ENCODE measurements at places on chromosomes 12 and 14.

DNA sequence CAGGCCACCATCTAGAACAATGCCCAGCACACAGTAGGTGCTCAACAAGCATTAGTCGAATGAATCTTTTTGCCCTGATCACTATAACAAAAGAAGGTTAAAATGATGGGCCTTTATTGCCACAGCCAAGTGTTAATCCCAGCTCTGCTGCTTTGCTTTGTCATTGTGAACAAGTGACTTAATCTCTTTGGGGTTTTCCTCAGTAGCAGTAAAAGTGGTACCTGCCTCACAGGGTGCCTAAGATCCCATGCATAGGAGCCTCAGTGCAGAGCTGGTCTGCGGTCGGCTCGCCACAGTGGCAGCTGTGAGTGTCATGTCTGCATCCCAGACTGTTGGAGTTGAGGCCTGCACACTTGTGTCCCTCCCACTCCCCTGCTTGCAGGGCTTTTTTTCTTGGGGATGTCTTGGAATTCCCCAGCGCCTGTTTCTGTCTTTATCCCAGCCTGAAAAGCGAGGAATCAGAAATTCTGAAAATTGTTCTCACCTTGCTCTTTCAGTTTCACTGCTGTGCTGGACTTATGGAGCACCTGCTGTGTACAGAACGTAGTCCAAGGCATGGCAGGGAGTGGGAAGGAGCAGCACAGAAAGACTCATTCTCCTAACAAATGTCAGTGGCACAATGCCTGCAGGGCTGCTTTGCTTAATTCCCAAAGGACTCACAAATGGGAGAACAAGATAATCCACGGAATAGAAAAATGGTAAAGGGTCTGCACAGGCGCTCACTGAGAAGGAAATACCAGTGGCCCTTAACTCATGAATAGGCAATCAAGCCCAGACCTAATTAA, 90.8 kb downstream of the EML1 start:
- DNase-seq: no peak

DNA sequence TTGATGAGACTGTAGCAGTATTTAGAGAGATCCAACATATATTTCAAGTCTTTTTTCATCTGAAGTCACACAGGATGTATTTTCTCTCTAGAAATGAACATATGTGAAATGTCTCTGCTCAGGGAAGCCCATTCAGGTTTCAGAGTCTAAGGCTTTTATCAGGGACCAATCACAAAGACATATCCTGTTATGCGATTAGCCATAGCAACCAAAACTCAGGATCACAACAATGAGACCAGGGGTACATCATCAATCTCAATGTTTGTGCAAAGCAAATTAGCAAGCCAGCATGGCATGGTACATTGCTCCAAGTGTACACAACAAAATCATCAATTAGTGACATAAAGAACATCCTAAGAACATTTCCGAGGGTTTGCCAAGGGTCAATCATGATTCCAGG, 99.2 kb upstream of the AMN1 start:
- no peak for DNase-seq

GRCh38 chr12:62738616-62739015, 196.3 kb downstream of the PPM1H start:
- DNase-seq: no peak

GRCh38 chr12:42741771-42742510, 152.4 kb upstream of the PRICKLE1 start:
- DNase-seq: no peak

- no peak for DNase-seq
These were observed 76.3 kb upstream of the NOS1 start for GRCh38 chr12:117437516-117438255.

DNA sequence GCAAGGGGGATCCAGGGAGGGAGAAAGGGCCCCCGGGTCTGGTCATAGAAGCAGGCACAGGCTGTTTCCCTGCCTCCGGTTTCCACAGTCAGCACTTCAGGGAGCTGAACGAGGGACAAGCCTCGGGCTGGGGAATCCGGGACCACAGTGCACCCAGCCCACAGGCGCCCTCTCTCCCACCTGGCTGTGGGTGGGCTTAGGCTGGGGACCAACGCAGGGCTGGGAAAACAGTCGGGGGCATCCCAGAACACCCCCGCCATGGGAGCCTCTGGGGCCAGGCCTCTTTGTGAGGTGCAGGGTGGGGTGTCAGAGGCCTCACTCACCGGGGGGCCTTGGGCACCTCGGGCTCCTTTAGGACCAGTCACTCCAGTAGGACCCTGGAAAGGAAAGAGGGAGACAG, 16.3 kb downstream of the TMEM106C start:
- DNase-seq: no peak

DNA sequence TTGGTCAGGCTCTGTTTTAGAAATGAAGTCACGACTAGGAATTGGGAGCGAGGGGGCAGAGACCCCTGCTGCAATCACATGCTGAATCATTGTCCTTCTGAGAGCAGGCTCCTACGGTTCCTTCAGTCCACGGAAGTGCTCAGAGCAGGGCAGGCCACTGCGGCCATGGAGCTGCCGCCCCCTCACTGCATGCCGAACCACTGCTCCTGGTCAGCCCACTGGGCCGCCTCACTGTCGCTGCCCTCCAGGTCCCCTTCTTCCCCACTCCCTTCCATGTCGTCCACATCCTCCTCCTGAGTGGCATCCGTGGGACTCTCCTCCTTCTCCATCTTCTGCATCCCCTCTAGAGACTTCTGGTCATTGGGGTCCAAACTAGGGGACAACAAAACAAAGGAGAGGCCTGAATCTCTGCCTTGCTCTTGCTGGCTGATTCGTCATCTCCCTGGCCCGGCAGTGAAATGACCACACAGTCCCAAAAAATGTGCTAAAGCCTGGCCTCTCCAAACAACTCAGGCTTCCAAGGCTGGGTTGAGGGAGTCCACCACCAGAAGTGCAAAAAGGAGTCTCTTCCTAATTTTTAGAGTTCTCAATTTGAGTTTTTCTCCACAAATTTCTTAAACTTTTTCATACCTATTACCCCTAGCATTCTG, 29.4 kb downstream of the ANAPC7 start:
- DNase-seq: no peak

DNA sequence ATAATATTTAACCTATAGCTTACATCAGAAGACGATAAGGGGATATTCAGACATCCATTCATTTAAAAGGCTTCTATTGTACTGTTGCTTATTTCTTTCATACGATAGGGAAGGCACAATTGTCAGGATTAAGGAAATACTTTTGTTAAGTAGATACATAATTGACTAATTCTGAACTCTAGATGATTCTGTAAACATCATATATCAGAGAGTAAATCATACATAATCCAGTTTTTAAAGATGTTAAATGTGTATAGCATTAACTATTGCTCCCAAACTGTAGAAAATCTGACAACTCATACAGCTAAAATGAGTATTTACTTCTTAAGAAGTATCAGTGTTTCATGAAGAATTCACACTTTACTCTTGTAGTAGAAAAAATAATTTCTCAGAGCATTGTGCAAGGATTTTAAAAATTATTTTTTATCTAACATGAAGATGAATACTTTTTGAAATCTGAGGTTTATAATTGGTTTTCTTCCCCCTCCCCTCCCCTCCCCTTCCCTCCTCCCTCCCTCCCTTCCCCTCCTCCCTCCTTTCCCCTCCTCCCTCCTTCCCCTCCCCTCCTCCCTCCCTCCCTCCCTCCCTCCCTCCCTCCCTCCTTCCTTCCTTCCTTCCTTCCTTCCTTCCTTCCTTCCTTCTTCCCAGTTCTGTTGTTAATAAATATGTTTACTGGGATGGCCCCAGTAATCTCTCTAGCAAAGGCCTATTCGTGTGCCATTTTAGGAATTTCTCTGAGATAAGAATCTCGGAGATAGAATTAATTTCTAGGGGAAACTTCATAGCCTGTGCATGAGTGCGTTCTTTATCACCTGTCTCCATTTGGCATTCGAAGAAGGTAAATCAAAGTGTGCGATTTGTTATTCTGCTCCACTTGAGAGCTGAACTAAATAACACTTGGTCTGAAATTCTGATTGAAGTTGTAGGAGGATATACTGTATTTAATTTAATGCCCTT, 2.3 kb downstream of the NPAS3 start:
- DNase-seq: no peak

DNA sequence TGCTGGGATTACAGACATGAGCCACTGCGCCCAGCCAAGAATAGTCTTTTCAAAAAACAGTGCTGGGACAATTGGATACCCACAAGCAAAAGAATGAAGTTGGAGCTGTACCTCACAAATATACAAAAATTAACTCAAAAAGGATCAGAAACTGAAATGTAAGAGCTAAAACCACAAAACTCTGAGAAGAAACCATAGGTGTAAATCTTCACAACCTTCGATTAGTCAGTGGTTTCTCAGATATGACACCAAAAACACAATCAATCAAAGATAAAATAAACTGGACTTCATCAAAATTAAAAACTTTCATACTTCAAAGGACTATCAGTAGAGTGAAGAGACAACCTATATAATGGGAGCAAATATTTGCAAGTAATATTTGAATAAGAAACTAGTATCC, 35.3 kb downstream of the SLC25A47 start:
- DNase-seq: no peak

GRCh38 chr12:88334271-88334670, 192.2 kb downstream of the TMTC3 start:
- DNase-seq: no peak

DNA sequence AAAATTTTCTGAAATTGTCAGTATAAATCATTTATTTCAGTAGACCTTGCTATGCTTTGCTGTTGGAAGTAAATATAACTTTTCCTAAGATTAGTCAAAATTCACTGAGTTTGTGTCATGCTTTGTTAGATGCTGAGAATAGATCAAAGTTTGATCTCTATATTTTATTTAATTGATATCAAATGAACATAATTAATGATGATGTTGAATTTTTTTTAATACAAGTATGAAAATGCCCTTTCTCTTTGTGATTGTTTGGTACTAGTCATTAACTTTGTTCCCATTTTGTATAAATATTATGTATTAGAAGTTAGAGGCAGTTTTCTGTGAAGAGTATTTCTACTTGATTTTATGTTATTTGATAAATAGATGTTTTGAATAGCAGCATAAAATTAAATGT, 45.7 kb downstream of the CCDC91 start:
- no peak for DNase-seq

DNA sequence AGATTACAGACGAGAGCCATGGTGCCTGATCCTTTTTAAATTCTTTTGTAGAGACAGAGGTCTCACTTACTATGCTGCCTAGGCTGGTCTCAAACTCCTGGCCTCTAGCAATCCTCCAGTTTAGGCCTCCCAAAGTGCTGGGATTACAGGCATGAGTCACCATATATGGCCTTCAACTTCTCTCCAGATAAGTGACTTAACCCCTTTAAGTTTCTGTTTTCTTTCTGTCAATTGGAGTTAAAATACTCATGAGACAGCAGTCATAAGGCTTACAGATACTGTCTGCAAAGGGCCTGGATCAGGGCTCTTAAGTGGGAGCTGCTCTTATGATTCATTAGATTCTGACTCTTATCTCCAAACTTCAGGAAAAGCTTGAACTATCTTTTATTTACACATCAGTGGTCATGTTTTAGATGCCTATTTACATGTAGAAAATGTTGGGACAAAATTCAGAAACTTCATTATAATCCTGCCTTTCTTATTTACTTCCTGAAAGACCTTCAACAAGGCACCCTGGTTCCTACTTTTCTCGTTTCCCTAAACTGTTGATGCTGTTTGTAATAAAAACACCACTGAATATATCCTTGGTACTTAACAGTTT, 271.5 kb upstream of the TBX3 start:
- DNase-seq: no peak

- no peak for DNase-seq
These were observed 39.8 kb downstream of the CPSF2 start for GRCh38 chr14:92161521-92161920.

DNA sequence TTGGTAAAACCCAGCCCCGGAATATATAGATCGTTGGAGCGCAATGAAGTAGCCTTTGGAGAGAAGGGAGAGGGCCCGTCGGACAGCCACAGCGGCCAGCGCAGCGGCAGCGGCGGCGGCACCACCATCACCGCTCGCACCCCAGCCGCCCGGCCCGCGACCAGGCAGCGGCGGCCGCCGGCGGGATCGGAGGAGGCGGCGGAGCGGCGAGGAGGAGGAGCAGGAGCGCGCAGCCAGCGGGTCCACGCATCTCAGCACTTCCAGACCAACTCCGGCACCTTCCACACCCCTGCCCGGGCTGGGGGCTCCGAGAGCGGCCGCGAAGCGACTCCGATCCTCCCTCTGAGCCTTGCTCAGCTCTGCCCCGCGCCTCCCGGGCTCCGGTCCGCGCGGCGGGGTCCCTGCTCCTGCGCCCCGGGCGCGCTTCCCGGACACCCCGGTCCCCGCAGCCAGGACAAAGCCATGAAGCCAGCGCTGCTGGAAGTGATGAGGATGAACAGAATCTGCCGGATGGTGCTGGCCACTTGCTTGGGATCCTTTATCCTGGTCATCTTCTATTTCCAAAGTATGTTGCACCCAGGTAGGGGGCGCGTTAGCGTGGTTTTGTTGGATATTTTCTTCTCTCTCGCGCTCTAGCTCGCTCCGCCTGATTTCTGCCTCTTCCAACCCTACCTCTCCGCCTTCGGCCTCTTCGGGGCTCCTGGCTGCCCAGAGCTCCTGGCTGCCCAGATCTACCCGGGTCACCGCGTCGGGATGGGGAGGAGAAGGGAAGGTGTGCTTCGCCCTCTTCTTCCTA, 400 bp downstream of the CHST11 start:
- peak; percentile 83 for DNase-seq

- DNase-seq: peak; percentile 3
These were observed 43.8 kb upstream of the TSPAN11 start for GRCh38 chr12:30882706-30883105.

DNA sequence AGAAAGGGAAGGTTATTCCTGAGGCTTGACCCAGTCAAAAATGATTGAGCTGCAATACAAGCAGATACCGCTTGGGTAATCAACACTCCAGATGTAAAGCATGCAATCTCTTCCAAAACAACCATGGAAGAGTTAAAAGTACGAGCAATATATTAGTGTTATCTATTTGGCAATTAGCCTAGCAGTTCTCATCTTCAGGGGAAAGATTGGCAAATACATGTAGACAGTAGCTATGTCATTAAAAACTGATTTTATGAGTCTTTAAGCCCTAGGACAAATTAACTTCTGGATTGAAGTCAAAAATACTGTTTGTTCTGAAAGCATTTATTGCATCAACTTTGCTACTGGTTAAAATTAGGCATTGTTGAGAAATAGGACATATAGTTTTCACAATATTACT, 9.3 kb upstream of the GYS2 start:
- peak; percentile 13 for DNase-seq

- peak; percentile 41 for DNase-seq
These were observed 1.9 kb upstream of the DCAF5 start for GRCh38 chr14:69154779-69155178.

GRCh38 chr14:76647697-76648298, 113.5 kb upstream of the VASH1 start:
- peak; percentile 82 for DNase-seq

GRCh38 chr12:95922231-95922630, 20.2 kb downstream of the CCDC38 start:
- DNase-seq: no peak

GRCh38 chr12:1502379-1502720, 92.0 kb downstream of the FBXL14 start:
- DNase-seq: no peak

DNA sequence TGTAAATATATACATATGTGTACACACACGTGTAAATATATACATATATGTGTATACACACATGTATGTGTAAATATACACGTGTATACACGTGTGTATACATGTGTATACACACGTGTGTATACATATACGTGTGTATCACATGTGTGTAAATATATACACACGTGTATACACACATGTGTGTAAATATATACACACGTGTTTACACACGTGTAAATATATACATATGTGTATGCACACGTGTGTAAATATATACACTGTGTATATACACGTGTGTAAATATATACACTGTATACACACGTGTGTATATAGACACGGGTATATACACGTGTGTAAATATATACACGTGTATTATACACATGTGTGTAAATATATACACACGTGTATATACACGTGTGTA, 71.7 kb downstream of the RPAP3 start:
- no peak for DNase-seq

GRCh38 chr12:92002195-92002649, 143.4 kb downstream of the BTG1 start:
- DNase-seq: no peak

Measured in hematopoietic multipotent progenitor cell treated with erythropoietin and hydrocortisone succinate and interleukin-3 and kit ligand, for 4 days (in vitro differentiated cells).